M059J (cell line): ENCODE measurements at places on chromosomes 7 and 10. TPM values are rescaled to one million over a fixed set of nuclear protein-coding genes. Genes with fewer than 3 reads are reported as not detected.

GRCh38 chr7:64795176-64795575 is 948 bp downstream of the ZNF138 start:
- DNase-seq = no peak

DNA sequence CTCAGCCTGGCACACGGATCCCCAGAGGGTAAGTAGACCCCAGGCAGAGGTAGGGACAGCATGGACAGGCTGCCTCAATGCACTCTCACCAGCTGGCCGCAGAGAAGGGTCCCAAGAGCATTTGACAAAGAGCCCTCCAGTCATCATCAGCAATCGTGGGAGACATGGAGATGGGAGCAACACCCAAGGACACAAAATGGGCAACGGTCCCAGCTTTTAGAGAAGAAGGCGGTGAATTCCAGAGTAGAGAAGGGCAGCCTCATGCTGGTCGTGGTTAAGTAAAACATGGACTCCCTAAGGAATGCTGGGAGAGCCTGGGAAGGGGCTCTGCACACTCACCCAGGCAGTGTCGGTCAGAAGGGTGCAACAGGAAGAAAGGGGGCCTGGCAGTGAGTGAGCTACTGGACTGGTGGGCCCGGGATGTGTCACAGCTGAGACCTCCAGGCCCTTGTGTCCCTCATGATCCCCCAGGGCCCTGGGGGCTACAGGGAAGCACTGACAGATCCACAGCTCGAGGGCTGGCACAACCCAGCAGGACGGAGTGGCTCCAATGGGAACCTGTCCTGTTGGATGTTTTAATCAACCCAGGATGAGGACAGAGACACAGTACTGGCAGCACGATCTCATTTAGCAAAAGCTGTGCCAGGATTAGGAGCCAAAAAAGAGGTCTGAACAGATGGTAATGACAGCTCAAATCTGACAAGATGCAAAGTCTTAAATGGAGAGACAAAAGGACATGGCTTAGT is 147.1 kb downstream of the NEURL1 start:
- DNase-seq = no peak

DNA sequence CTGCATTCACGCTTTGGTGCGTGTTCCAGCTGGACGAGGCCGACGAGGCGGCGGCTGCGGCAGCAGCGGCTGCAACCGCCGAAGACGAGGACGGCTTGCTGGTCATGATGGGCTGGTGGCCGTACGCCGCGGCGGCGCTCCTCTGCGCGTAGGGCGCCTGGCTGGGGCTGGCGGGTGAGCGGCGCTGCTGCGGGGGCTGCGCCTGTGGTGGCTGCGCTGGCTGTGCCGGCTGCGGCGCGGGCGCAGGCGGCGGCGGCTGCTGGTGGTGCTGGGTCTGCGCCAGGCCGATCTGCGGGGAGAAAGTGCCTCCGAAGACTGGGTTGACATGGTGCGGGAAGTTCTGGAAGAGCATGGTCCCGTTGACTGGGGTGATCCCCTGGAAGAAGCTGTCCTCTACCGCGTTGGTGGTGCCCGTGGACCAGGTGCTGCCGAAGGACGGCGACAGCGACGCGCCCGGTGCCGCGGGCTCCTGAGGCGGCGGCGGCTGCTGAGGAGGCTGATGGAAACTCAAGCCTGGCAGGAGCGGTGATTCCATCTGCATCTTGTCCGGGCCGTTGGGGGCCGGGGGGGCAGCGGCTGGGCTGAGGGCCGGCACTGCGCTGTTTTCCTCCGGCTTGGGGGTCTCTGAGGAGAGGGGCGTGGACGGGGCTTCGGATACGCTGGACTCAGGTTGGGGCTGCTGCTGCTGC is 51.1 kb downstream of the CPEB3 start:
- DNase-seq = peak; percentile 12

- no peak for DNase-seq
Observed at GRCh38 chr7:135772639-135773222, 24.1 kb upstream of the FAM180A start.

DNA sequence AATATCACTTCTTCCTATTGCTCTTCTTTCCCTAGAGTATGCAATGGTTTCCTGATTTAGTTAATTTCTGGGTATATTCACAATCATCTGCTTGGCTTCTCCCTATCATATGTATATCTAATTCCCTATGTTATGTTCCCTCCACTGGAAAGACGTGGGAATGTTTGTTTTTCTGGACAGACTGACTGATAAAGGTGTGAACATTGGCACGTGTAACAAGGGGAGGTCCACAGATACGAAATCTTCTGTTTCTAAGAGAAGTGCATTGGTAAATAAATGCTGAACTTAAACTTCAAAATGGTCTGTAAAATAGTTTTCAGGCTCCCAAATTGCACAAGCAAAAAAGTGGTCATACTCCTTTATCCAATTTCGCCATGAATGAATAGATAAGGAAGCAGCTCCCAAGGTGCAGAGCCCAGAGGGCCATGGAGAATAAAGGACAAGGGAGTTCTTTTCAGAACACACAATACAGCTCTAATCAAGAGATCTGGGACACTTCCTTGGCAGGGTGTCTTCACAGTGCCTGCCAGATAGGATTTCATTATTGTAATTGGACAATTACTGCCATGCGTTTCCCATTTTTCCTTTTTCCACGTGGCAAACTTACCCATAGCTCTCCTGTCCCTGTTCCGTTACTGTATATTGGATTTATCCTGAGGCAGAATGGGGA is 141.9 kb downstream of the RNF133 start:
- DNase-seq = no peak

DNA sequence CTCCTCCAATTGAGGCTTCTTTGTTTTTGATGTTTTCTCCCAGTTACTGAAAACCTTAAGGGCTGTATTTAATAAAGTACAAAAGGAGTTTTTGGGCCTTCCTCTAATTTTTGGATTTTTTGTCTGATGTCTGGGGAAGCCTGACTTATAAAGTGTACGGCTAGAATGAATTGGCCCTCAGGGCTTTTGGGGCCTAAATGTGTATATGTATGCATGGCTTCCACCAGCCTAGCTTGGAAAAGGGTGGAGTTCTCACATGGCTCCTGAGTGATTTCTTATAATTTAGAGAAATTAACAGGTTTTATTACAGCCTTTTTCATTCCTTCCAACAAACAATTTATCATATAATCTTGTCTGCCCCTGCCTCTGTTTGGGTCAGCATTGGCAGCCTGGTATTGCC is 10.4 kb upstream of the TBATA start:
- no peak for DNase-seq

GRCh38 chr7:107994421-107995030 is 8.4 kb downstream of the LAMB1 start:
- DNase-seq = no peak

DNA sequence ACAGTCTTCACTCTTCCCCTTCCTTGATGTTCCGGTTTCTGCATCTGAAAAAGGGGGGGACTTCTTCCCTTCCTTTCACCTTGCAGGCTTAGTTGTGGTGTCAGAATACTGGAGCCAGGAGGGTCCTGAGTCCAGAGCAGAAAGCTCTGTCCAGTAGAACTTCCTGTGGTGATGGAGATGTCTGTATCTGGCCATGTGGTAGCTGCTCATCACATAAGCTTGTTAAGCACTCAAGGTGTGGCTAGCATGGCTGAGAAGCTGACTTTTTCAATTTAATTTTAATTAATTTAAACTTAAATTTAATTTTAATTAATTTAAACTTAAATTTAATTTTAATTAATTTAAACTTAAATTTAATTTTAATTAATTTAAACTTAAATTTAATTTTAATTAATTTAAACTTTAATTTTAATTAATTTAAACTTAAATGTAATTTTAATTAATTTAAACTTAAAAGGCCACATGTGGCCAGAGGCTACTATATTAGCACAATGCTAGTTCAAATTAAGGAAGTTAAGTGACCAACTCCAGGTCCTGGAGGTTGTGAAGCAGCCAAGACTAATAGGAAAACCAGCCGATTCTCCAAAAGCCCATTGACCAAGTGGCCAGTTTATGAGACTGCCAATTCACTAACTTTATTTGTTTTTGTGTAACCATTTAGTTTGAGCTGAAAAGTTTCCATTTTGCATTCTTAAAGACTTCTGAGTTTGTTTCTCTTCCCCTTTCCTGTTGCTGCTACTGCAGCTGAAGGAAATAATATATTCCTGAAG is 16.3 kb downstream of the MSRB2 start:
- DNase-seq = no peak

DNA sequence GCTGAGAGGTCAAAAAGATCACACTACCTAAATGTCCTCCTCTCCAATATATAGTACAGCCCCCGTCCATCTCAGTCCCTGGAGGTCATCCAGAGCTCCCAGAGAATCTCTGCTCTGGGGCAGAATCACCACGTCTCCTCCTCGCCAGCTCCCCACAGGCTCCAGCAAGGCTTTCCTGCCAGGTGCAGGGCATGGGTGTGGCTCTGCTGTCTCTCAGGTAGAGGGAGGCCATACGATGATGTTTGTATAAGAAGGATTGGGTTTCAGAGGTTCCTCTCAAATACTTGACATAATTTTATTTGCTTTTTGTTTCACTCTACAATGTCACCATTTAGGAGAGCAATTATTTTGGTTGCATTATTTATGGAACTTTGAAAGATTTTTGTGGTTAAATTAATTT is 98.3 kb upstream of the PRSS58 start:
- no peak for DNase-seq

- peak; percentile 17 for DNase-seq
Observed at GRCh38 chr10:79052291-79053080, 16.3 kb upstream of the ZMIZ1 start.

DNA sequence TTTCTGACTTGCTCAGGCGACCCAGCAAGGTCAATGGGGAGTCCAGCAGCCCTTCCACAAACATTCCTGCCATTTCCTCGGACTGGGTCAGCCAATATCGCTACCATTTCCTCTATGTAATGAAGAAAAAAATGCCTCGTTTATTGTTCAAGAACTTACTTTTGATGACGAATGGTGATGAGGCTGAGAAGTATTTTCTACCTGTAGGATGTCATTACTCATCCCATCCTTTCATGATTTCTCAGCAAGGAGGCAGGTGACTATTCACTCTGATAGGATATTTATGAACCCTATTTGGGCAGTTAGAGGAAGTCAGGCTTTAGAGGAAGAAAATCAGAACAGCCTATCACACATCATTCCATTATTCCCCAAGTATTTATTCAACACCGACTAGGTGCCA is 178.6 kb downstream of the FANK1 start:
- DNase-seq = peak; percentile 34

DNA sequence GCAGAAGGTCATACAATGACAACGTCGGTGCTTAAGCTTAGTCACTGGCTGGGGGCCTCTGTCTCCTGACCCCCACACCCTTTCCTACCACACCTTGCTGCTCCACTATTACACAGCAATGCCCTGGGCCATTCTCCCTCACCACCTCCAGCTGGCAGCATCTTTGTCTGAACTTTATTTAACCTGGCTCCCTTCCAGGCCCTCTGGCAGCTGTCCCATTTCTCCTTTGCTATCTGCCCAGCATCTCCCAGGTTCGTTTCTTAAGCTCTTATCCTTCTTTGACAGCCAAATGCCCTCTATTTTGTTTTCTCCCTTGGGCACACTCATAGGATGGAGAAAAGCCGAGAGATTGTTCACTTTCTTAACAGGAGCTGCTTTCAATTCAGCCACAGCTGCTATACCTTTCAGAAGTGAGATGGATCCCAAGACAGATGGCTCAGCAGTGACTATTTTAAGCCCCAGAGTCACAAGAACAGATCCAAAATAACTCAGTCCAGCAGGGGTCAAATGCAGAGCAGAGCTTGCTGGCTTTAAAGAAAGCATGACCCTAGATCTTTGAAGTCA is 1277.1 kb upstream of the AUTS2 start:
- DNase-seq = peak; percentile 86

DNA sequence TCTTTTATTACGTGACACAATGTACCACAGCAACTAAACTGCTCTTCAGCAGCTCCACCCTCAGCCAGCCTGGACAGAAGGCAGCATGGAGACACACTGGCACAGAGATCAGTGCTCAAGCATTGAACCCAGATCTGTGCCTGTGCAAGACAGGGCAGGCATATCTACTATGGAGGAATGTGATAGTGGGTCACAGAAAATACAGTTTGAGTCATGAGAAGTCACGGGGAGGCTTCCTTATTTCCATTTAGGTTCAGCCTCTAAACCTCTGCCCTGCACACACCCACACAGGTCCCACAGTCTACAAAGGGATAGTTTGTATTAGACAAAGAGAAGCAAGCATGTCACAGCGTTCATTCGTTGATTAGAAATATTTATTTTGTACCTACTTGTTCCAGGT is 187.4 kb upstream of the AGR3 start:
- no peak for DNase-seq

DNA sequence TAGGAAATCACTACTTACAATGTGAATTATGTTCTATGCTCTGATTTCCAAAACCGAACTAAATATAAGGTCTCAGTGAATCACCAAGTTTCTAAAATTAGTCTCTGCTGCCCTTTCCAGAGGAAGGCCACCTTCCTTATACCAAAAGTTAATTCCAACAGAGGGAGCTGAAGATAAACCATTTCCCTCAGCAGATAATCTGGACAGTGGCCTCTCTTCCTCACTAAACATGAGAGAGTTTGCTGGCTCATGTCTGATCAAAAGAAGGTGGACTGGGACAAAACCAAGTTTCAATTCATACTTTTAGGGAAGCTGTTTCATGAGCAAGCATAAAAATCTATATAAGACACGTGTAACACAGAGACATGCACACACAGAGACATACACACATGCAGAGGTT is 6.4 kb downstream of the FEZF1 start:
- no peak for DNase-seq

- peak; percentile 62 for DNase-seq
Observed at GRCh38 chr10:65518379-65518778, 1407.5 kb upstream of the LRRTM3 start.

- DNase-seq = no peak
Observed at GRCh38 chr10:102242118-102242485, 790 bp upstream of the PITX3 start.

DNA sequence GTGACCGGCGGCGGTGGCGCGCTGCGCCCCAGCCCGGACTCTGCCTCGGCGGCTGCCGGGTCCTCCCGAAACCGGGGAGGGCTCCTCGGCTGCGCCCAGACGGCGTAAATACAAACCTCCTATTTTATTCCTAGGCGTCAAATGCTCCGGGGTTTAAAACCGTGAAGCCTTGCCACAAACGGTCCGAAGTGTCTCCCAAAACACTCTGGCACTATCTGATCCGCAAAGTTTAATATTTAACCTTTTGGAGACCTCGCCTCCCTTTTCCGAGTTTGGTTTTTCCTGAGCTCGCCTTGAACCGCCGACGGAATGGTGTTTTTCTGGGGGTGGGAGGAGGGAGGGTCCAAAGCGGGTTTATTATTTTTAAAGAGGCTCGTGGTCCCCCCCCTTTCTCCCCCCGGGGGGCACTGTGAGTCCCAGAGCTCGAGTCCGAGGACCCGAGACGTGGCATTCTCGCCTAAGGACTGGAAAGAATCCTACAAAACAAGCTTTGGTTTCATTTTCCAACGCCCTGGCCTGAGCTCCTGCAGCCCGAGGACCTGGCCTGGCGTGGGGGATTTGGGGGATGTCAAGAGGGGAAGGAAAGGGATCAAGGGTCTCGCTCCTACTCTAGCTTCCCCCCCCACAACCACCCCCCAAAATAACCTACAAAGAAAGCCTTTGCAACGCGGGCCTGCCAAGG is 1.8 kb downstream of the TNRC18 start:
- DNase-seq = peak; percentile 85

The UPF2 gene
- total RNA-seq = 5.4 and 11.2 TPM in 2 replicates

The CYP17A1 gene
- total RNA-seq = not detected in 2 replicates

The TMEM176B gene
- not detected in 2 replicates for total RNA-seq

The PROSER2 gene
- total RNA-seq = 2.1 and 4.7 TPM in 2 replicates

The TTYH3 gene
- 18.9 and 38.9 TPM in 2 replicates for total RNA-seq

The BTBD16 gene
- total RNA-seq = 0.05 TPM in 1 of 2 replicates, not detected in the other
